ENCODE measurements at places on chromosomes 7 and 10.

- DNase-seq: no peak
These were observed 4.1 kb downstream of the ABLIM1 start for GRCh38 chr10:114653926-114654325.

GRCh38 chr7:80851896-80852476 lies 66.9 kb downstream of the SEMA3C start:
- DNase-seq: no peak

DNA sequence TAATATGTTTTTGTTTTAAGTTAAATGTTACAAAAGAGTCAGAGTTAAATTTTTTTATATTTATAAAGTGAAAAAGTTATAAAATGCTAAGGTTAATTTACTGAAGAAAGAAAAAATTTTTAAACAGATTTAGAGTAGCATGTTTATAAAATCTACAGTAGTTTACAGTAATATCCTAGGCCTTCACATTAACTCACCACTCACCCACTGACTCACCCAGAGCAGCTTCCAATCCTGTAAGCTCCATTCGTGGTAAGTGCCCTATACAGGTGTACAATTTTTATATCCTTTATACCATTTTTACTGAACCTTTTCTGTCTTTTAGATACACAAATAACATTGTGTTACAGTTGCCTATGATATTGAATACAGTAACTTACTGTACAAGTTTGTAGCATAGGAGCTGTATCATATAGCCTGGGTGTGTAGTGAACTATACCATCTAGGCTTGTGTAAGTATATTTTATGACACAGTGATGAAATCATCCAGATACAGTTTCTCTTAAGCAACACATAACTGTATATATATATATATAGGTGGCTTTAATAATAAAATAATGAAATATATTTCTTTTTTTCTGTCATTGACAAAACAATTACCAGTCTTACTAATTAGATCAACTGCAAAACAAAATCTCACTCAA lies 79.6 kb downstream of the PTEN start:
- no peak for DNase-seq

DNA sequence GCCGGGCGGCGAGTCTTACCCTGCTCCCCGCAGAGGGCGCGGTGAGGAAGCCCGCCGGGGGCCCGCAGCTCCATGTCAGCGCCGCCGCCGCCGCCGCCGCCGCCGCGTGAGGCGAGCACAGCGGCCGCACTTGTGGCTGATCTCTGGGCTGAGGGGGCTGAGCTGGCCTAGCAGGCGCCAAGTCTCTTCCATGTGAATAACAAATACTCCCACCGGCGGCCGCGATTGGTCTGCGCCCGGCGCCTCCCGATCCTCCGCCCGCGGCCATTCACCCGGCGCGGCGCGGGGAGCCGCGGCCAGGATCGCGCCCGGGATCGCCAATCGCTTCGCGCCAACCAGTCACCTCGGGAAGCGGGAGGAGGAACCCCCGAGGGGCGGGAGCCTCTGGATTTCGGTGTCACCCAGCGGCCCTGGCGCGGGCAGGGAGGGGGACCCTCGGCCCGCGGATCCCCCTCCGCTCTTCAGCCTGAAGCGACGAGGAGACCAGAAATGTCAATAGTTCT lies at the start of gene GRM8:
Gene GRM8, minus strand, starts transcription at position 164 of the 503 bp plus-strand sequence.
- DNase-seq: no peak

- no peak for DNase-seq
These were observed 69.3 kb downstream of the CSTF2T start for GRCh38 chr10:51629934-51630639.

DNA sequence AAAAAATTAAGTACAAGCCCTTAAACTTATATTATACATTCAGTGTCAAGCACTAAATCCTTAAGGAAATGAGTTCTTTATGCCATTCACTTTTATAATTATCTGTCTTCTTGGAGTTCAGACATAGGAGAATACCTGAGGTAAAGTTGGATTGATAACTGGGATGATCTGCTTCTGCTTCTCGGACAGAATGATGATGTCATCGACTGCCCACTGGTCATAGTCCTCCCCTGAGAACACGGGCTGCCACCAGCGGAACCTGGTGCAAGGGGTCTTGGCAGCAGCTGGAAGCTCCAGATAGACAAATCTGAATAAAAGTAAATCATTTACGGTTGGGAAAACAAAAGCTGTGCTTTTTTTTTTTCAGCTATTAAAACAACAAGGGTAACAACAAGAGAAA lies 148.2 kb upstream of the SLC26A5 start:
- no peak for DNase-seq

DNA sequence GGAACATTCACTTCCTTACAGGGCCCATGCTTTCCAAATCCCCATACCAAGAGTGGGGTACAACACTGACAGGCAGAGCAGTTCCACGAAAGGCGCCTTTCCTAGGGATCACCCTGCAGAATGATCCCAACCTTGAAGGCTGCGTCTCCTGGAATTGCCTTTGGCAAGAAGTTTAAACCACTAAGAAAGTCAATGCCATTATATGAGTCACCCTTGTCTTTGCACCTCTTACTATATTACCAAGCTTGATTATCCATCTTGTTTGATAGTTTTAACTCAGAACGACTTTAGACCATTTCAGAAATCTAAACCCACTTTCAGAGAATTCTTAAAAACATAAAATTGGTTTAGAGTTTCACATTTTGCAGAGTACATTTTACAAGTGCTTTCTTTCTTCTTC lies 282.1 kb downstream of the ARHGAP12 start:
- no peak for DNase-seq

- DNase-seq: no peak
These were observed 53.1 kb downstream of the VPS41 start for GRCh38 chr7:38855867-38856266.

DNA sequence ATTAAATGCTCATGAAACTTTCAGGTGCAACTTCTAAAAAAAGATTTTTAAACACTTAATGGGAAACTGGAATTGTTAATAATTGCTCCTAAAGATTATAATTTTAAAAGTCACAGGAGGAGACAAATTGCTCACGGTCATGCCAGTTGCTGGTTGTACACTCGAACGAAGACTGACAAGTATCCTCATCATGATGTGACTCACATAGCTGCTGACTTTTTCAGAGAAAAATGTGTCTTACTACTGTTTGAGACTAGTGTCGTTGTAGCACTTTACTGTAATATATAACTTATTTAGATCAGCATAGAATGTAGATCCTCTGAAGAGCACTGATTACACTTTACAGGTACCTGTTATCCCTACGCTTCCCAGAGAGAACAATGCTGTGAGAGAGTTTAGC lies 79.3 kb downstream of the ITGB8 start:
- no peak for DNase-seq

All from ureter (tissue), 1 donor.